Right renal pelvis (tissue), 4 donors: ENCODE measurements at places on chromosomes 12 and 14.

DNA sequence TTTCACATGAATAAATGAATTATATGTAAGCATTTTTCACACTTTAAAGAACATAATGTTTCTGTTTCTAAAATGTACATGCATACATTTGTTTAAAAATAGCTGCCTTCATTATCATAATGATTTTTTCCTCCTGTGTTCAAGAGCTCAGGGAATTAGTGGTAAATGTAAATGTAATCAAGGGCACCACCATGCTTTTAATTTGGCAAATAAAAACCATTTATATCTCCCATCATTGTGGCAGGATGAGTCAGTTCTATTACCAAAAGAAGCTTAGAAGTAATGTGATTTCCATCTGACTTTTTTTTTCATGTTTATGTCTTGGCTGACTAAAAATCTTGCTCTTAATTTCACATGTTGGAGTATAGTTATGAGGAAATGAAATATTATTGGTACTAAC is 176.1 kb downstream of the GXYLT1 start:
- no peak for DNase-seq

- no peak for DNase-seq
These were observed 378.5 kb upstream of the LMO3 start for GRCh38 chr12:16984484-16984883.

GRCh38 chr12:110957652-110958051 is 37.3 kb upstream of the MYL2 start:
- DNase-seq: no peak

DNA sequence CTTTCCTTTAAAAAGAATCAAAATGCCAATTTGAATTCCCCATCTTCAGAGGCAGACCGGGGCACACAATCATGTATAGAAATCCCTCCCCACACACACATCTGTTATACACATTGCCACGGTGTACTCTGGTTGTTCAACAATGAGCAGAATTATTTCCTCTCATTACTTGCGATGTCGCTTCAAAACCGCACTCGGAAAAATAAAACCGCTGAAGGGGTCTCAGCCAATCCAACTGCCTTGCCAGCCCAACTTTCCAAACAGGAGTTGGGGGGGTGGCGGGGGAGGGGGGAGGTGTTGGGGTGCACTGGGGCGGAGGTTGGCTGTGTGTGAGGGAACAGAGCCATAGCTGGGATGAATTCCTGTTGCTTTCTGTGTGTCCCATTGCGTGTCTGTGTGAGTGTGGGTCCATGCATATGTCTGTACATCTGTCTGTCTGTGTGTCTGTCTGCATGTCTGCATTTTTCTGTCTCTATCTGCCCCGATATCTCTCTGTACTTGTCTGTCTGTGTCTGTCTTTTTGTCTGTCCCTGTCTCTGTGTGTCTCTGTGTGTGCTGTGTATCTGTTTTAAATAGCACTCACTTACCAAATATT is 163.6 kb upstream of the TBX3 start:
- DNase-seq: no peak

DNA sequence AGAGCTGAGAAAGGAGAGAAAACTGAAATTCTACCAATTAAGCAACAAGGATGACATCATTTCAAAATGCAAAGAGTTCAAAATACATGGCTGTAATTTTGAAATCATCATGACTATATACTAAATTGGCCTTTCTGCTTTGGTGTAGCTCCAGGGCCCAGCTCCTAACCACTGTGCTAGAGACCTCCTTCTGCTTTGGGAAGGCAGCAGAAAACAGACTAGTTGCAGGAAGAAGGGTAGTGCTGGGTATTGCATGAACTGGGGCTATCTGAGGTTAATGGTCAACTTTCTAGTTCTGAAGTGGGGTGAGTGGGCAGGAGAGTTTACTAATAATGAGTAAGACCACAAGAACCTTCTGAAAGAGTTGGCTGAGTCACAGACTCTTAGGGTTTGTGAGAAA is 66.2 kb downstream of the PTGER2 start:
- DNase-seq: no peak

GRCh38 chr12:108316176-108317086 is 22.7 kb downstream of the CMKLR1 start:
- no peak for DNase-seq

GRCh38 chr12:67002720-67003119 is 266.4 kb upstream of the CAND1 start:
- no peak for DNase-seq

GRCh38 chr14:33454707-33455106 is 496.2 kb downstream of the EGLN3 start:
- DNase-seq: no peak

DNA sequence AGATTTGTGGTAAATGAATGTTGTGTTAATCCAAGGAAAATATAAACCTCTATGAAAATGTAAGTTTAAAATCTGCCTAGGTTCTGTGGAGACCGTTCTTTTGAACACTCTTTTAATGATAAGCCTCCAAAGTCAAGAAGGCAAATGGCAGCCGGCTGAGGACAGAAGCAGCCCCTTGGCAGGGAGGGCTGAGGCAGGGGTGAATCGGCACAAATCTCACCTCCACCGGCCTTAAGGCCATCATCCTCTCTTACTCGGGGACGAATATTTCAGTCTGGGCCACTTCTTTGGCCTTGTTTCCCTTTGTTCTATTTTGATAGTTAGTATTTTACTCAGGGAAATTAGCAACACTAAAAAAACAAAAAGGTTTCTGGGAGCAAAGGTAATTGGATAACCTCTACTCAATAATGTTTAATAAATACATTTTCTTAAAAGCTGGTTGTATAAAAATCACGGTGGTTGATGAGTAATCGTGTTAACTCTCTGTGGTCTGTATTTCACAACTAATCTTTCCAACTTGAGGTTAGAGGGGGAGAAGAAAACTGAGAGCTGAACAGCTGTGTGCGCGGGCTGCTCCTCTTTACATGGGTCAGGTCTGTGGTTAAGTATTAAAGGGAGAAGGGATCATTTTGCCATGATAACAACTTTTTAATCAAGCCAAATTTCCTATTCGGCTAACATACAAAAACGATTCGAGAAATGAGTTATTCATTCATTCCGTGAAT is 18.6 kb downstream of the LGMN start:
- DNase-seq: no peak

DNA sequence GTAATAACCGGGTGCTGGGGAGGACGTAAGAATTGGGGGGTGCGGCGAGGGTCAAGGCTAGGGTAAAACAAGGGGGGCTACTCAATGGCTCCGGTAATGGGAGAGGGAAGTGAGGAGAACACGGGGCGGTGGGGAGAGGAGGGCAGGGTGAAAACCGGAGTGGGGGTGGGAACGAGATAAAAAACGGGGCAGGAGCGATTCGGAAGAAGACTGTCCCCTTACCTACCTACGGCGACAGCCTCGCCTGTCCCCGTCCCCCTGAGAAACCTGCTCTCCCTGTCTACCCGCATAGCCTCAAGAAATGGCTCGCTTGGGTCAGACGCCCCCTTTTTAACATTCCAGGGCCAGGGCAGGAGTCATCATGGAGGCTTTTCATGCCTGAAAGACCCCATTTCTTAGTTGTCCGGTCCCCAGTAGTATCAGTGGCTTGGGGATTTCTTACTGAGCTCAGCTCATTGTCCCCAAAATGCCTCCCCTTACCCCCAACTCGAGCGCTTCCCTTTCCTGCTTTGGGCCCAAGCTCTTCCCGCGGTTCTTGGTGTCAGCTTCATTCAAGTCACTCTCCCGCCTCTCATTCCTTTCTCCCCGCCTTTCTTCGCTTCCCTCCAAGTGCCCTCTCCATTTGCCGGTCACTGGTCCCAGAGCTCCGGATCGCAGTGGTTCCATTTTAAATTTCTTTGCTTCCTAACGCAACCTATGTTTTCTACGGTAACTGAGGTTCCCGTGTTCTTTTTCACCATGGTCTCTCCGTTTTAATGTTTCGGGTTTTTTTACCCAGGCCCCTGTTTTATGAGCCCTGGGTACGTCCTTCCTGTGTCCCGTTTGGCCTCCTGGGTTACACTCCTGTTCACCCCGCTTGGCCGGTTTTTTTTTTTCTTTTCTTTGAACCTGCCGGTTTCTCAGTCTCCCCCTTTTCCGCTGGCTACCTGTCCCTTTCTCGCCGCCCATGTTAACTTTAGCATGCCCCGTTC is 1.2 kb upstream of the WSB2 start:
- DNase-seq: no peak

DNA sequence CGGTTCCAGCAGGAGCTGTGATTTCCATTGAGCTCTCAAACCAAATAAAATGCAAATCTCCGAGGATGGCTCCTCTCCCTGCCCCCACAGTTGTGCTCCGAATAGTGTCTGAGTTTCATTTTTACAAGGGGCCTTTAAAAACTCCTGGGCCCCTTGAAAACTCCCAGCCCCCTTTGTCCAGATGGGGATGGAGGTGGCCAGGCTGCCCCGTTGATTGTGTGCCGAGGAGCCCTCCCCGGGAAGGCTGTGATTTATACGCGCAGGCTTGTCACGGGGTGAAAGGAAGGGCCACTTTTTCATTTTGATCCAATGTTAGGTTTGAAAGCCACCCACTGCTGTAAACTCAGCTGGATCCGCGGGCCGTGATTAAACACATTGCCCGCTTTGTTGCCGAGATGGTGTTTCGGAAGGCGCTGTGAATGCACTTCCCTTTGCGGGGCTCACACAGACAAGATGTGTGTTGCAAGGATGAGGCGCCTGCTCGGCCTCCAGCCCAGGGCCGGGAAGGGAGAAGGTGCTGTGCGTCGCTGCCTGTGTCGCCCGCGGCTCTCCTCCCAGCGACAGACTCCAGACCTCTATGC is 98.8 kb downstream of the TMEM132C start:
- no peak for DNase-seq
